ENCODE measurements at places on chromosomes 13 and 19.

- DNase-seq: no peak
Measured at GRCh38 chr19:19538061-19538784, at the start of gene CILP2. TSS of gene CILP2 (plus strand) at chr19:19538265. CDS start at chr19:19538350, 85 bp downstream.

DNA sequence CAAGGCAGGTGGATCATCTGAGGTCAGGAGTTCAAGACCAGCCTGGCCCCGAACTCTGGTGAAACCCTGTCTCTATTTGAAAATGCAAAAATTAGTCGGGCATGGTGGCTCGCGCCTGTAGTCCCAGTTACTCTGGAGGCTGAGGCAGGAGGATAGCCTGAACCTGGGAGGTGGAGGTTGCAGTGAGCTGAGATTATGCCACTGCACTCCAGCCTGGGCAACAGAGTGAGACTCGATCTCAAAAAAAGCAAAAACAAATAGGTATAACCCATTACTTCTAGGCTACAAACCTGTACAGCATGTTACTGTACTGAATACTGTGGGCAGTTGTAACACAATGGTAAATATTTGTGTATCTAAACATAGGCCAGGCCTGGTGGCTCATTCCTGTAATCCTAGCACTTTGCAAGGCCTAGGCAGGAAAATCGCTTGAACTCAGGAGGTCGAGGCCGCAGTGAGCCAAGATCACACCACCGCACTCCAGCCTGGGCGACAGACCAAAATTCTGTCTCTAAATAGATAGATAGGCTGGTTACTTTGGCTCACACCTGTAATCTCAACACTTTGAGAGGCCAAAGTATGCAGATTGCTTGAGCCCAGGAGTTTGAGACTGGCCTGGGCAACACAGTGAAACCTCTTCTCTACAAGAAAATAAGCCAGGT is 63.5 kb downstream of the MYO9B start:
- no peak for DNase-seq

- DNase-seq: no peak
Measured at GRCh38 chr13:44848920-44849676, 140.2 kb downstream of the NUFIP1 start.

GRCh38 chr19:46081928-46082727 is 41.3 kb upstream of the IGFL4 start:
- DNase-seq: no peak
